ENCODE measurements at places on chromosomes 1 and 21.

- no peak for DNase-seq
Observed at GRCh38 chr1:23899070-23899469, 14.1 kb downstream of the CNR2 start.

- no peak for DNase-seq
Observed at GRCh38 chr21:36080386-36080785, 10.6 kb downstream of the CBR1 start.

GRCh38 chr1:85884372-85885035, 176.3 kb upstream of the ZNHIT6 start:
- peak; percentile 6 for DNase-seq

DNA sequence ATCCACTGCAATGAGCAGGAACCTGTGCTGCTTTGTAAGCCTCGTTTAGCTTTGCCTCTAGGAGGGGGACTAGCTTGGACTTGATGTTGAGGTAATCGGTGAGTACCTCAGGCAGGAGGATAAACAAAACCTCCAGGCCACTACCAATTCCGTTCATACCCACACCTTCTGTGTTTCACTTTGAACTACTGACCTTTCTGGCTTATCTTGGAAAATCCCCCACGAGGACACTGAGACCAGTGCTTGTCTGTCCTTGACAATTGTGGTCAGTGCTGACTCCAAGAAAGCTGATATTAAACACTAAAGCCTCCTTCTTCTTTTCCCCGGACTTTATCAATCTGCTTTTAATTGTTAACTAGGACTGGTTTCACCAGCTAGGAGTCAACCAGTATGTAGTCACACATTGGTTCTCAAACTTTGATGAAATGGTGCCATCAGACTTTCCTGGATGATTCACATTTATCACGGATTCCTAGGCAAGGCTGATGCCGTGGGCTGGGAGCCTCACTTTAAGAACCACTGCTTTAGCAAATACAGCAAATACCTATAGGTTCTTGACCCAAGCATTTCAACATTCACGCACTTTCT, 52.7 kb downstream of the TGFB2 start:
- DNase-seq, result no peak

- DNase-seq, result no peak
Observed at GRCh38 chr1:66476774-66477173, 57.2 kb upstream of the SGIP1 start.

Data from ELF-1 (cell line).